ENCODE measurements at places on chromosomes 6 and 20.

GRCh38 chr20:49318430-49319207, 40.8 kb upstream of the ZNFX1 start:
- H3K4me1 ChIP-seq, result peaks cover 22% of the 10 kb centered on the region
- H3K27me3 ChIP-seq, result peaks cover 12% of the 10 kb centered on the region
- no peaks in the 10 kb centered on the region for H3K36me3 ChIP-seq
- peak overlapping the region; percentile 38 for H3K4me3 ChIP-seq
- no peak for DNase-seq

DNA sequence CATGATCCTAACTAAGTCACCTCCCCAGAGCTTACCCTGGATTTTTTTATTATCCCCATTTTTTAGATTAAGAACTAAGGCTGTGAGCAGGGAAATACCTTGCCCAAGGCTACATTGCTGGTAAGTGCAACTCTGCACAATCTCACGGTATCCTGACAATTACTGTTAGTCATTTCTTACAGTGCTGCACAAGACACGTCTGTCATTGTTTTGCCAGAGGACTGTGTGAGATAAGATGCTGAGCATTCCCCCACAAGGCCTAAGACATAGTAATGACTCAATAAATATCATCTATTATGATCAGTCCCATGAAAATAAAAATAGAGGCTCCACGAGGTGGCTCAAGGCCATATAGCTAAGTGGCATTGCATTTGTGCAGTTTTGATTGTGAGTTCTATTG, 21.0 kb downstream of the PFDN4 start:
- no peaks in the 10 kb centered on the region for H3K4me1 ChIP-seq
- no peak overlapping the region for H3K4me3 ChIP-seq
- no peak overlapping the region for H3K27ac ChIP-seq
- H3K36me3 ChIP-seq, result no peaks in the 10 kb centered on the region

DNA sequence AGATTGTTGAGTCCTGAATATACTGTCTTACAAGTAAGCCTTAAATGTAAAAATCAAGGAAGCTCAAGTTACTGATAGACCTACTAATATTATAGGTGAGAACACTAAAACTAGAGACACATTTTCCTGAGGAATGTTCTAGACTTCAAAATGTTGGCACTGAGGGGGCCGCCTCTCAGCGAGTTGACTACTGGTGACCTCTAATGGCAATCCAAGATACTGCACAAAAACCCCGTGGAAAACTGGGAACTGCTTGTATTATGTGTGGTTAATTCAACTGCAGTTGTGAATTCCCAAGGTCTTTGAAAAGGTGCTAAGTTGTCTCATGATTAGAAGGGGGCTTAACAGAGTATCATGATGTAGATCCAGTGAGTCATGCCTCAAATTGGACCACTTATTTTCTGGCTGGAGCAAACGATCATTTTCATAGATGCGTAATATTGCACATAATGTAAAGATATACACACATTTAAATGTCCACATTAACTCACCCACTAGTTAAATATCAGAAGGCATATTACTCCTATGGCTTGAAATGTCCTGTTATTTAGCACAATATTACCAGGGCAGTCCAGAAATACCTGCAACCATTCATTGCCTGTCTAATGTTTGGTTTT, 336.2 kb downstream of the FOXA2 start:
- no peak overlapping the region for H3K4me3 ChIP-seq
- no peak for DNase-seq
- H3K36me3 ChIP-seq, result no peaks in the 10 kb centered on the region
- H3K27ac ChIP-seq, result no peak overlapping the region
- H3K27me3 ChIP-seq, result no peaks in the 10 kb centered on the region

GRCh38 chr6:63928613-63929012, 293.0 kb downstream of the PHF3 start:
- H3K27me3 ChIP-seq, result no peaks in the 10 kb centered on the region
- no peaks in the 10 kb centered on the region for H3K4me1 ChIP-seq
- H3K36me3 ChIP-seq, result no peaks in the 10 kb centered on the region
- H3K27ac ChIP-seq, result no peak overlapping the region

- DNase-seq, result no peak
- H3K4me3 ChIP-seq, result no peak overlapping the region
- no peaks in the 10 kb centered on the region for H3K36me3 ChIP-seq
- H3K27ac ChIP-seq, result no peak overlapping the region
- H3K4me1 ChIP-seq, result no peaks in the 10 kb centered on the region
- no peaks in the 10 kb centered on the region for H3K27me3 ChIP-seq
Observed at GRCh38 chr6:93799226-93799625, 379.9 kb upstream of the EPHA7 start.

DNA sequence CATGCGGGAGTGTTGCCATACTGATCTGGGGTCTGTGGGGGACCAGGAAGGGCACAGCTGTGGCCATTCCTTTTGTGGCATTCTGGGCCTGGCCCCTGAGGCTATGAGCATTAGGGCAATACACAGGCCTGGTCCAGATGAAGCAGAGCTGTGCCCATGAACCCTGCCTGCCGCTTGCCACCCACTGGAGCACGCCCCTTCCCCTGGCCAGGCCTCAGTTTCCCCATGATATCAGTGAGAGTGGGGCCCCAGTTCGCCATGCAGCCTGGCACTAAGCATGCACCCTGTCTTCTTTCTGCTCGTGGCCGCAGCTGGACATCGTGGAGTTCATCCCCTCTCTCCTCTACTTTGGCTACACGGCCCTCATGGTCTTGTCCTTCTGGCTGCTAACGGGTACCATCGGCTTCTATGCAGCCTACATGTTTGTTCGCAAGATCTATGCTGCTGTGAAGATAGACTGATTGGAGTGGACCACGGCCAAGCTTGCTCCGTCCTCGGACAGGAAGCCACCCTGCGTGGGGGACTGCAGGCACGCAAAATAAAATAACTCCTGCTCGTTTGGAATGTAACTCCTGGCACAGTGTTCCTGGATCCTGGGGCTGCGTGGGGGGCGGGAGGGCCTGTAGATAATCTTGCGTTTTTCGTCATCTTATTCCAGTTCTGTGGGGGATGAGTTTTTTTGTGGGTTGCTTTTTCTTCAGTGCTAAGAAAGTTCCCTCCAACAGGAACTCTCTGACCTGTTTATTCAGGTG, 42.4 kb downstream of the PLAGL2 start:
- DNase-seq, result no peak
- H3K27me3 ChIP-seq, result no peaks in the 10 kb centered on the region
- H3K4me1 ChIP-seq, result no peaks in the 10 kb centered on the region
- H3K27ac ChIP-seq, result no peak overlapping the region

- no peaks in the 10 kb centered on the region for H3K4me1 ChIP-seq
- no peaks in the 10 kb centered on the region for H3K36me3 ChIP-seq
- H3K27ac ChIP-seq, result no peak overlapping the region
- DNase-seq, result no peak
Observed at GRCh38 chr20:11697646-11698045, 220.0 kb upstream of the BTBD3 start.

GRCh38 chr20:59614714-59615113, 10.4 kb downstream of the PHACTR3 start:
- no peak overlapping the region for H3K4me3 ChIP-seq
- DNase-seq, result no peak
- H3K4me1 ChIP-seq, result no peaks in the 10 kb centered on the region
- H3K27ac ChIP-seq, result no peak overlapping the region
- H3K27me3 ChIP-seq, result peaks cover 50% of the 10 kb centered on the region

GRCh38 chr6:137729866-137730629, 137.0 kb upstream of the TNFAIP3 start:
- no peaks in the 10 kb centered on the region for H3K36me3 ChIP-seq
- no peaks in the 10 kb centered on the region for H3K27me3 ChIP-seq
- no peak for DNase-seq
- peaks cover 26% of the 10 kb centered on the region for H3K4me1 ChIP-seq

GRCh38 chr6:17450397-17450796, 57.0 kb downstream of the CAP2 start:
- no peaks in the 10 kb centered on the region for H3K36me3 ChIP-seq
- no peaks in the 10 kb centered on the region for H3K27me3 ChIP-seq
- no peak for DNase-seq
- no peaks in the 10 kb centered on the region for H3K4me1 ChIP-seq

DNA sequence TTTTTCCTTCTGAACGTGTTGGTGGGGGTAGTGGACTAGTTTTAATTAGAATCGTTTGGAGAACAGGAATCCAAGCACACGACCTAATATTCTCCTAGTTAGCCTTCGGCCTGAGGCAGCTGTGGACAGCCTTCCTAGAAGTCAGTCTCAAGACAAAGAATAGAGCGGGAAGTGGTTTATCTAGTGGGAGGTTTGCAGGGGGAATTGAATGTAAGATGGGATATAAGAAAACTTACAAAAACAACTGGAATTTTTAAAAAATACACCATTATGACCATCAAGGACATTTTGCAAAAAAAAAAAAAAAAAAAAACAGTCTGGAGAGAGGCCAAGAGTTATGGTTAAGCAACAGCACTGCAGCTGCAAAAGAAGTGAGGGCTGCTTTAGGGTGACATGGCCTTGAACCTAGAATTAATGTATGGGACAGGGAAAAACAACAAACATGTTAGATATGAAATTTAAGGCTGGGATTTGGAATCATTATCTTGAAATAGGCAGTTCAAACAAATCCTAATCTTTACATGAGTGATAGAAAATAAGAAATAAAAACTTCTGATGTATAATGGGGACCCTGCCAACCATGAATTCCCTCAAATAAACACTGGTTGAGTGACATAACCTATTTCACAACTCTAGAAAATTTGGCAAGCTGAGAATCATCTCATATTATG, 40.2 kb downstream of the PLAGL1 start:
- no peaks in the 10 kb centered on the region for H3K36me3 ChIP-seq
- no peak overlapping the region for H3K4me3 ChIP-seq
- H3K27ac ChIP-seq, result no peak overlapping the region
- no peak for DNase-seq
- H3K27me3 ChIP-seq, result no peaks in the 10 kb centered on the region

DNA sequence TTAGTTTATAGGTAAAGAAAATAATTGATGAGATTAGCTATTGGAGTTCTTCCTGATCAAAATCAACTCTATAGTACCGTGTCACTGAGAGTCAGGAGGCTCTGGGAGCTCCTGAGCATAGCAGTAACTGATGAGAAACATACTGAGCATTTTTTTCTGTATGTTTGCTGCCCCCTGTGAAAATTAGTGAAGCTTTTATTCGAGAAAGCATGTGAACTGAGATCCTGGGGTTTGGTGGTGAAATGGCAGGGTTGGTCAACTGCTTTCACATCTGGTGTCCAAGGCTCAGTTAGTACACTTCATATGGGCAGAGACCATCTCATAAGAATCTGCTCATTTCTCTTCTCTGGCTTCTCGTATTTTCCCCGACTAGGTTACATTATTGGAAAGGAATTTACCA, 4.1 kb upstream of the ABT1 start:
- H3K27me3 ChIP-seq, result no peaks in the 10 kb centered on the region
- DNase-seq, result no peak

GRCh38 chr6:90098001-90098531, 198.6 kb downstream of the BACH2 start:
- no peaks in the 10 kb centered on the region for H3K27me3 ChIP-seq
- H3K27ac ChIP-seq, result peak overlapping the region; percentile 49
- no peak for DNase-seq
- no peaks in the 10 kb centered on the region for H3K36me3 ChIP-seq

- H3K27ac ChIP-seq, result no peak overlapping the region
- H3K36me3 ChIP-seq, result no peaks in the 10 kb centered on the region
- H3K4me3 ChIP-seq, result no peak overlapping the region
- DNase-seq, result no peak
- H3K27me3 ChIP-seq, result peaks cover 4% of the 10 kb centered on the region
Observed at GRCh38 chr6:27582928-27583725, 110.2 kb upstream of the ZNF184 start.

DNA sequence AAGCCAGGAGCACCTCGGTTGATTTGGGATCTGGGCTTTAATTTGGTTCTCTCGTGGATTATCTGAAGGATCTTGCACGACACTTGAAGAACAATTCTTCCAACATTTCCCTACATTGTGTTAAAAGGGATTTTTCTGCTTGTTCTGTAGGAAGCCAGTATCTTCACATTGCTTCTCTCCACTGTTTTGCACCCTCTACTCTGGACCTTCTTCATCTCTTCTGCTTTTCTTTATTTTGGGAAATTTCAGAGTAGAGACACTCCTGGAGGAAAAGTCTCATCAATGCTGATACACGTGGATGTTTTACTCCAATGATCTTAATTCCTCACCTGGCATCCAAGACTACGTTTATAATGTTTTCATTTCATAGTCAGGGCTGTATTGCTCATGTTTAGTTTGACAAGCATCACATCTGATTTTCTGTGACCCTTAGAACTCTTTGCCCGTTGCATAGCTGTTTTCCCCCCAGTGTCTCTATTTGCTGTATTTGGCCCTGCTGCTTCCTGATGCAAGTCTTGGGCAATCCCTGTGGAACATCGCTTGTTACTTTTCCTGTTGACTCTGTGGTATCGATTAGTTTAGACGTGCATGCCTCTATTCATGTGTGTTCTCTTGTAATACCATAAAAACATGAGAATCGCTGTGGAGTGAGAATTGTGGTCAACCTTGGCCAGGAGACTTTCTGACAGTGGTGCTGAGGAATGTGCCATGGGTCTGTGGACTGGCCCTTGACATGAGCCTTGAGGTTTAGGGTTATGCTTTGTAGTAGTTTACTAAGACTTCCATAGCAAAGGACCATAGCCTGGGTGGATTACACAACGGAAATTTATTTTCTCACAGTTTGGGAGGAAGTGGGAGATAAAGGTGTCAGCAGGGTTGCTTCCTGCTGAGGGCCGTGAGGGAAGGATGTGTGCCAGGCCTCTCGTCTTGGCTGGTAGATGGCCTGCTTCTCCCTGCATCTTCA, 12.5 kb downstream of the PLCB1 start:
- DNase-seq, result no peak
- no peaks in the 10 kb centered on the region for H3K36me3 ChIP-seq
- H3K27me3 ChIP-seq, result no peaks in the 10 kb centered on the region
- no peak overlapping the region for H3K4me3 ChIP-seq
- no peak overlapping the region for H3K27ac ChIP-seq

DNA sequence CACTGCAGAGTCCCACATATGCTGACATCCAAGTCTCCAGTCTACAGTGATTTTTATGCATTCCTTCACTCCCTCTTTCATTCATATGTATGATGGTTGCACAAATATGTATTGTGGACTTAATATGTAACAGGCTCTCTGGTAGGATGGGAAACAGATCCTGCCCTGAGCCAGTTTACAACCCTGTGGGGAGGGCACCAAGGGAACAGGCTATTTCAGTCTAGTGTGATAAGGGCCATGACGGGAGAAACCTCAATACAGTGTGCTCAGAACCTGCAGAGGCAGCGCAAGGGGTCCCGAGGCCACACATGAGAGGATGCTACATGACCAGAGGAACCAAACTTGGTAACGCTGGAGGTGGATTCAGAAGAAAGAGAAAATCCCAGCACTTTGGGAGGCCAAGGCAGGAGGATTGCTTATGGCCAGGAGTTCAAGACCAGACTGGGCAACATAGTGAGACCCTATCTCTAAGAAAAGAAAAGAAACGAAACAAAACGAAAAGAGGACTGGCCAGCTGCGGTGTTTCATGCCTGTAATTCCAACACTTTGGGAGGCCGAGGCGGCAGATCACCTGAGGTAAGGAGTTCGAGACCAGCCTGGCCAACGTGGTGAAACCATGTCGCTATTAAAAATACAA, 249.8 kb upstream of the JARID2 start:
- no peaks in the 10 kb centered on the region for H3K36me3 ChIP-seq
- DNase-seq, result no peak
- no peaks in the 10 kb centered on the region for H3K27me3 ChIP-seq

GRCh38 chr20:36266189-36266588, 29.9 kb downstream of the AAR2 start:
- H3K4me3 ChIP-seq, result no peak overlapping the region
- H3K4me1 ChIP-seq, result no peaks in the 10 kb centered on the region
- no peaks in the 10 kb centered on the region for H3K27me3 ChIP-seq
- H3K36me3 ChIP-seq, result no peaks in the 10 kb centered on the region
- H3K27ac ChIP-seq, result no peak overlapping the region
- no peak for DNase-seq

GRCh38 chr20:2839732-2840137, 720 bp downstream of the PCED1A start:
- DNase-seq, result no peak
- H3K27me3 ChIP-seq, result no peaks in the 10 kb centered on the region
- H3K4me1 ChIP-seq, result peaks cover 18% of the 10 kb centered on the region
